ENCODE measurements at places on chromosomes 11 and 22. TPM values are rescaled to one million over a fixed set of nuclear protein-coding genes. Genes with fewer than 3 reads are reported as not detected.

DNA sequence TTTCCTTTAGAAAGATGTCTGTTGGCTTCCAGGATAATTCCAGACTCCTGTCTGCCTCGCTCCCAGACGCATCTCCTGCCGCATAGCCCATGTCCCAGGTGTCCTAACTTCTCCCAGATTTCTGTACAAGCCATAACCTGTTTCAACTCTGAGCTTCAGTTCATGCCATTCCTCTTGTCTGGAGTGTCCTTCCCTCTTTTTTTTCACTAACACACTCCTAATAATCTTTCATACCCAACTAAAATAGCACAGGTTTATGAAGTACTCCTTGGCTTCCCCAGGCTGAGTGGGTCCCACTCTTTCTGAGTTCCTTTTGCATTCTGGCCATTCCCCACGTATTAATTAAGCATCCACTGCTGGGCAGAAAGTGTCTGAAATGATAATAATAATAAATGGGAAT, 123.0 kb downstream of the LDLRAD3 start:
- DNase-seq = no peak

GRCh38 chr22:29886596-29886995, 3.6 kb downstream of the MTMR3 start:
- DNase-seq = no peak

GRCh38 chr11:58574881-58575280, 775 bp downstream of the LPXN start:
- no peak for DNase-seq

DNA sequence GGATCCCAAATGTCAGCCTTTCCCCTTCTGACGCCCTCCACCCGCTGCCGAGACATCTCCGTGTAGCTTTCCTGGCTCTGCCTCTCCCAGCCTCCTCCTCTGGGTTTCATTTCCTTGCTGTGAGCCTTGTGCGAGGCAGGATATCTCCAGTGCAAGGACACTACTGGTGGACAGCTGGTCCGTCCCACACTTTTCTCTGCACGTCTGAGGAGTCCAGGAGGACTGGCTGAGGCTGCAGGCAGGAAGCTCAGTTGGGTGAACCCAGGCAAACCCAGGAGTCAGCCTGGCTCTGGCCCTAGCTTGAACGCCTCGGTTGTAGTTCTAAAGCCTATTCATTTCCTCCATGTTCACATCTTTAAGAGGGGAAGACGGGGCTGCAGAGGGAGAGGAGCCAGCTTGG, 145.5 kb downstream of the ST3GAL4 start:
- DNase-seq = no peak

- DNase-seq = no peak
These were observed 214.7 kb upstream of the NARS2 start for GRCh38 chr11:78789375-78789774.

- DNase-seq = no peak
These were observed 65.4 kb downstream of the MAPK1 start for GRCh38 chr22:21802056-21802455.

DNA sequence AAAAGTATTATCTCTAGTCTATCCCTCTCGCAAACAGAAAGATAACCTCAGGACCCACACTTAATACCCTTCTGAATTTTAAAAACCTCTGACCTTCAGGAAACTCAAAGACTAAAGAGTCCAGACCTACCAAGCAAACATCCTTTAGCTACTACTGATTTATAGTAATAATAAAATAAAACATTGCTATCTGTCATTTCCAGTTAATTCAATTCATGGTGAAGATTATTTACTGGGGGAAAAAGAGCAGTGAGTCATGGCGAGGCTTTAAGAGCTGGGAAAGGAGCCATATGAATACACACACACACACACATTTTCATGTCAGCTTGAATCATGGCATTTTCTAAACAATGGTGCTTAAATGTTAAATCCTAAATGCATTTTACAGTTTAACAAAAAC, 87.1 kb downstream of the FAM76B start:
- DNase-seq = no peak

DNA sequence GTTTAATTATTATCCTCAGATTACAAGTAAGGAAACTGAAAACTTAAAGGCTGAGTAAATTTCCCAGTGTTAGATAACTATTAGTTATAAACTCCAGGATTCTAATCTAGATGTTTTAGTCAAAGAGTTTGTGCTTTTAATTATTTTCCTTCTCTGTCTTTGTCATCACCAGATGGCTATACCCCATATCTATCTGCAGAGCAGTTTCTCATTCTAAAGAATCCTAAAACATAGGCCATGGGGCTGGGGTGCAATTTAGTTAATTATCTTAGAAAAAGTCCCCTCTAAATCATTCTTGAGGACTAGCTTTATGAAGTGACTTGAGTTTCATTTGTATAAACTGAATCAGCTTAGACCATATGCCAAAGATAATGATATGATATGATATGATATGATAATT, 556.3 kb upstream of the ANO5 start:
- DNase-seq = no peak

GRCh38 chr11:20909995-20910726, 240.8 kb downstream of the NELL1 start:
- DNase-seq = no peak

DNA sequence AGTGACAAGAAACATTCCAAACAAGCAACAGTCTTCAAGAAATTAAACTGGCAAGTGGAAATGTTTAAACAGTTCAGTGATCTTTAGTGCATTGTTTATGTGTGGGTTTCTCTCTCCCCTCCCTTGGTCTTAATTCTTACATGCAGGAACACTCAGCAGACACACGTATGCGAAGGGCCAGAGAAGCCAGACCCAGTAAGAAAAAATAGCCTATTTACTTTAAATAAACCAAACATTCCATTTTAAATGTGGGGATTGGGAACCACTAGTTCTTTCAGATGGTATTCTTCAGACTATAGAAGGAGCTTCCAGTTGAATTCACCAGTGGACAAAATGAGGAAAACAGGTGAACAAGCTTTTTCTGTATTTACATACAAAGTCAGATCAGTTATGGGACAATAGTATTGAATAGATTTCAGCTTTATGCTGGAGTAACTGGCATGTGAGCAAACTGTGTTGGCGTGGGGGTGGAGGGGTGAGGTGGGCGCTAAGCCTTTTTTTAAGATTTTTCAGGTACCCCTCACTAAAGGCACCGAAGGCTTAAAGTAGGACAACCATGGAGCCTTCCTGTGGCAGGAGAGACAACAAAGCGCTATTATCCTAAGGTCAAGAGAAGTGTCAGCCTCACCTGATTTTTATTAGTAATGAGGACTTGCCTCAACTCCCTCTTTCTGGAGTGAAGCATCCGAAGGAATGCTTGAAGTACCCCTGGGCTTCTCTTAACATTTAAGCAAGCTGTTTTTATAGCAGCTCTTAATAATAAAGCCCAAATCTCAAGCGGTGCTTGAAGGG, 6.0 kb downstream of the MALAT1 start:
- DNase-seq = no peak

- DNase-seq = peak; percentile 27
These were observed 385.1 kb downstream of the DCDC1 start for GRCh38 chr11:30984442-30984816.

GRCh38 chr11:126280595-126280994, 2.3 kb upstream of the TIRAP start:
- DNase-seq = no peak

DNA sequence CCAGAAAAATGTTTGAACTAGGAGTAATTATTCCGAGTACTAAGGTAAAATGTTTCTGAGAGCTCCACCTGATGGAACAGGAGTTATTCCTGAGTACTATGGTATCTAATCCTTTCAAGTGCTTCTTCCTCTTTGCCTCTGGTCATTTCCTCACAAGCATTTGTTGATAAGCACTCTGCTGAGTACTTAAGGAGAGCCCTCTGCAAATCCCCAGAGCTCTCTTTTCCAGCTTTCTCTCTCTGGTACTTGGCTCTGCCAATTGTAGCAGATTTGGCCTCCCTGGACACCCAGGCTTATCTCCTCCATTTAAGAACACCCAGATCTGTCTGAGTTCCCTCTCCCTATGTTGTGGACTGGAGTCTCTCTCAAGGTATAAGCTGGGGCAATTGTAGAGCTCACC, 457.0 kb downstream of the MN1 start:
- no peak for DNase-seq

DNA sequence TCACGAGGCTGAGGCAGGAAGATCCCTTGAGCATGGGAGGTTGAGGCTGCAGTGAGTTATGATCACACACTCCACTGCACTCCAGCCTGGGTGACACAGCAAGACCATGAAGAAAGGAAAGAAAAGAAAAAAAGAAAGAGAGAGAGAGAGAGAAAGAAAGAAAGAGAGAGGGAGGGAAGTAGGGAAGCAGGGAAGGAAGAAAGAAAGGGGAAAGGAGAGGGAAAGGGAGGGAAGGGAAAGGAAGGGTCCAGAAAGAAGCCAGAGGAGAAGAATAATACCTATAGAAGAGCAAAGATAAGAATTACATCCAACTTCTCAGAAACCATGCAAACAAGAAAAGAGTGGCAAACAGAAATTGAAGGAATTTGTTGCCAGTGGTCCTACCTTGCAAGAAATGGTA, 17.2 kb upstream of the ZFTA start:
- no peak for DNase-seq

DNA sequence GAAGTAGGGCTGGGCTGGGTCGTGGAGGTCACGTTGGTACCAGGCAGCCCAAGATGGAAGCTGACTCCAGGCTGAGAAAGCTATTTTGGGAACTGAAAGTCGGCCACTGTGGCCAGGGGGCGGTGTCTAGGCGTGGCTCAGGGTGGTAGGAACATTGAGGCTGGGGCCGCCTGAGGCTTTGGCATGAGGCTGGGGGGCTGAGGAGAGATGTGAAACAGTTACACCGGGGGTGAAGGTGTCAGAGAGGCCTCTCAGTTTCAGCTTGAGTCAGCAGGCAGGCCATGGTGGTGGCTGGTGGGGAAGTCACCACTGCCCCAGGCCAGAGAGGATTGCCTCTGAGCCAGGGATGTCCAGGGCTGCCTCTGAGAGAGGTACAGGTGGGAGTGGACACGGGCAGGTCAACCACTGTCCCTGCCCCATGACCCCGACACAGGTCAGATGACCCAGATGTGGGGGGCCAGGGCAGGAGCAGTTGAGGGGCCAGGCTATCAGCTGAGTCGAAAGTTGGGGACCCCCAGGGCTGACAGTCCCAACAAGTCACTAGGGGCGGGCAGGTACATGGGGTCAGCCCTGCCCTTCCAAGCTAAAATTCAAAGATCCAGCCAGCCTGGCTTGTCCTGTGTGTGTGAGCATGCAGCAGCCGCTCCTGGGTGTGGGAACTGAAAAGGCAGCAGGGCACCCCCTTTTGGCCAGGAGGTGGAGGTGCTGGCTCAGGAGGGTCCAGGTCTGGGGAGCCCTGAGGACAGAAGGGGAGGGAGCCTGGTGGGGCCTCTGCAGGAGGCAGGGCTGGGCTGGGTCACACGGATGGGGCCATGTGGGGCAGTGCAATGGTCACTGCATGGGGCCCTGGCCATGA, 7.2 kb downstream of the KCNK7 start:
- peak; percentile 61 for DNase-seq

GRCh38 chr22:28963362-28963761, 80.0 kb downstream of the ZNRF3 start:
- no peak for DNase-seq

DNA sequence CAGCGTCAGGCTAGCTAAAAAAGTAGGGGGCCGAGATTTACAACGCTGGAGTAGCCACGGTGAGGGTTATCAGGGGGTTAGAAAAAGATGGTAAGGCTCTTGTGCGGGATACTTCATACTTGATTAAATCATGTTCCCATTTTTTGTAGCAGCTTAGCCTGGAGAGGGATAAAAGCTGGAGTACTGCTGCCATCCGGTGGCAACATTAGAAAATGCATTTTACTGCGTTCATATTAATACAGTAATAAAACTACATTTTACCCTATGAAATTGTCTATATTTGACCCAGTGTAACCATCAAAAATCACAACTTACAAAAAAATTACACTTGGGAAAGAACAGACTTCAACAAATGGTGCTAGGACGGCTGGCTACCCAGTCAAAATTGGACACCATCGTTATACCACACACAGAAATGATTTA, 17.3 kb downstream of the RPUSD4 start:
- DNase-seq = peak; percentile 36

- no peak for DNase-seq
These were observed 1.1 kb downstream of the OSBP start for GRCh38 chr11:59614277-59615119.

DNA sequence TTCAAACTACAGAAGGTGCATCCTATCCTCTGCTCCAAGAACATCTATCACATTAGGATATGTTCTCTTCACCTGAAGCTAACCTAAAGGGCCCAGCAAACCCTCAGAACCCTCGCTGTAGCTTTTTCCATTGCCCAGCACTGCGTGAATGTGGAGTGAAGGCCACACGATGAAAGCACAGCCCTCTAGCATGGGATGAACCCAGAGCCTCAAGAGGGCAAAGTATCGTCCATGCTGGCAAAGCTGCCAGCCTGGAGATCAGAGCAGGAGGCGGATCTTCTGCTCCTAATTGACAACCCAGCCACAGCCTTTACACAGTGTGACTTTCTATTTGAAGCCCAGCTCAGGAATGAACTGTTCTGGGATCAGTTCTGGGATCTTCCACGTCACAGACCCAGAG, 65.1 kb upstream of the USP47 start:
- no peak for DNase-seq

DNA sequence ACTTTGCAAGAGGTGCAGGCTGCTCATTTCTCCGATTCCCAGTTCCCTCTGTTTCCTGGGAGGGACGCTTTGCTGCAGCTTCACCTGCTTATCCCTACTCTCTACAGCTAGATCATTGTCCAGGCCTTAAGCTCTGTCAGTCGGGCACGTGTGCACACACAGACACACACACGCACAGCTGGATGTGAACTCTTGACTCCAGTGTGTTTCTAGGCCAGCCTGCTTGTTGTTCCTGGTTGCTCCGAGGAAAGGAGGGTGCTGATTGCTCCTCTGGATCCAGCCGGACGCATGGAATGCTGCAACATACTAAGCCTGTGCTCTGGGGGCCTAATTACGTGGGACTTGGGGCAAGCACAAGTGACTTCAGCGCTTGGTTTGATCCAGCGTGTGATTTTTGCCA, 19.7 kb downstream of the ZNRF3 start:
- peak; percentile 20 for DNase-seq

- DNase-seq = no peak
These were observed 281.9 kb upstream of the ISX start for GRCh38 chr22:34784056-34784455.

ARL2 gene
- 124 TPM for total RNA-seq

CHCHD10 gene
- 888 TPM for total RNA-seq

ADORA2A gene
- total RNA-seq = 6.6 TPM

SEPTIN3 gene
- total RNA-seq = not detected

OR8G1 gene
- total RNA-seq = not detected

ANGPTL5 gene
- 0.35 TPM for total RNA-seq

AGBL2 gene
- total RNA-seq = 0.44 TPM

KCNJ5 gene
- total RNA-seq = 7.9 TPM

CRYBB3 gene
- total RNA-seq = not detected

HTR3A gene
- total RNA-seq = not detected

NUP98 gene
- 52.0 TPM for total RNA-seq

HPX gene
- total RNA-seq = 0.55 TPM

OPCML gene
- 0.66 TPM for total RNA-seq

FBXO7 gene
- 34.9 TPM for total RNA-seq

PARVG gene
- 0.90 TPM for total RNA-seq
